ENCODE measurements at places on chromosomes 13 and 19.

GRCh38 chr19:2686360-2686759 lies 16.1 kb downstream of the GNG7 start:
- DNase-seq = no peak

- DNase-seq = no peak
Observed at GRCh38 chr19:43351998-43352746, 1.3 kb upstream of the CD177 start.

DNA sequence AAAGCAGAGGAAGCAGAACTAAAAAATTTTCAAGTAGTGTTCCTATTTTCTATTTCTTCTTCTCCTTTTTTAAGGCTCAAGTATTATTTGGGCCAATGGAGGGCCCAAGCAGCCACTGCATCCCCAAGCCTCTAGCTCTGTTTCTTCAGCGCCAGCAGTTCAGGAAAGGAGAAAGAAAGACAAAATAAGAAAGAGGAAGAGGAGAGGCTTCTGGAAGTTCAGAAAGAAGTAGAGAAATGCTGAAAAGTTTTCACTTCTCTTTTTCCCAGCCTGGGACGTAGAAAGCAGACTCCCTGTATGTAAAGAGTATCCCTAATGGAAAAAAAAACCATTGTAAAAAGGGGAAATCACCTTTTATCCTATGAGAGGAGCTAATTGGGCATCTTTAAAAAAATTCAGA lies 165.5 kb upstream of the KLF12 start:
- DNase-seq = no peak

GRCh38 chr19:17795495-17795856 lies 538 bp downstream of the B3GNT3 start:
- DNase-seq = no peak

DNA sequence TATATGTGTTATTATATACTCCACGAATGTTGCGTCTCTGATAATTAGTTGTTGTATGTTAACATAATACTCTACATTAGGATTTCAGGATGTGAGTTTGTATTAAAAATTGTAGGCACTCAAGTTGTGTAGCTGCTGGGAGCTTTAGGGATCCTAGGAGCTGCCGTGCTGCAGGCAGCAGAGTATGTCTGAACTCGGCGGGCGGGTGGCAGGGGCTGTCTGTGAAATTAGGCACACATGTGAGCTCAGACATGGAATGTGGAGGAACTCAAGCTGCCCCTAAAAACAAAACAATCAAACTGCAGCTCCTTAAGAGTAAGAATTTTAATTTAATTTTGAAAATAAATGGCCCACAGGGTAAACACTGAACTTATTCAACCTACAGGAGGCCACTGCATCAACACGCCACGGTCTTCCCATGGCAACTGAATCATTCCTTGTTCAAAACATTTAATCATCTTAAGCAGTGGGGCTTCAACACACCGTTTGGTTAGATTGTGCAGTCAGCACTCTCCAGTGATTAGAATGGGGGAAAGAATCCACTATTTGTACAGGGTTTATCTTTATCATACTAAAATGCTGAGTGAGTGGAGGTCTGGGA lies 22.7 kb downstream of the SERTM1 start:
- DNase-seq = no peak

DNA sequence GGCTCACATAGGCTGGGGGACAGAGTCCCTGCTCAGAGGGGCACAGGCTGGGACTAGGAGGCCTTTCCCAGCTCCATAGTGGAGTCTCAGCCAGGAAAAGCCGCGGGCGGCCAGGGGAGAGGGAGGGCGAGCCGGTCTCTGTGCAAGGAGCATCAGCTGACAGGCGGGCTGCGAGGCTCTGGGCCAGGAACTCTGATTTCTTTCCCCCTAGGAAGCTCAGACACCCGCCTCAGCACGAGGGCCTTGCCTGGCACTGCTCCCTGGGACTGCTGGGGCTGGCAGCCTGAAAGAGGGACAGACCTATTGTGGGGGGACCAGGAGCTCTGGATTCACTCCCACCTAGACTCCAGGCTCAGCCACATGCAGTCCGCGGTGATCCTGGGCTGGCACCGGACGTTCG lies 2.2 kb upstream of the PLK5 start:
- no peak for DNase-seq

- no peak for DNase-seq
Observed at GRCh38 chr19:46197314-46198070, 32.0 kb upstream of the IGFL1 start.

- no peak for DNase-seq
Observed at GRCh38 chr13:67961331-67961730, 731.2 kb upstream of the PCDH9 start.

DNA sequence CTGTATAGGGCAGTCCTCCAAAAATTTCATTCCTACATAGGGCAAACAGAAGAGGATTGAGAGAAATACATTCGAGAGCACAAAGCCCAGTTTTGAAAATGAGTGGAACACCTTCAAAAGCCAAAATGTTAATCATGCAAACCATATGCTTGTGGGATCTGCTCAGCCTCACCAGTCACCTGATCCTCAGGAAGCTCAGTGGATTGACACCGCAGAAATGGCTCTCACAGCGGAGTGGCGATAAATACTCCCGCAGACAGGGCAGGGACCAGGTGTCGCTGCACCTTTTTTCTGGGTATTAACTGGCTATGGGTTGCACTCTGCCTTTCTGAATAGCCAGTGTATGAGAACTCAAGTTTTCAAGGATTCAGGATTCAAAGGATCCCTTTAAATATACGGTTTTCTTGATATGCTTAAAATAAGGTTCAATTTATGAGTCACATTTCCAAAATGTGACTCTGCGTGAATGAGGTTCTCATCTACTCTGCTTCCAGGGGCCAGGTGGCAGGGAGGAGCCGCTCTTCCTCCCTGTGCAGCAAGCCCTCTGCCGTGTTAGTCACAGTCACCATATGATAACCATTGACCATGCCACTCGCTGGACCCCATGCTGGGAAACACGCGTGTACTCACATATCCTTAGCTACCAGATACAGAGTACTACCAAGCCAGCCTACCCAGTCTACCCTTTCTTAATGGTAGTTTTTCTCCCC lies 18.3 kb upstream of the DHRS12 start:
- DNase-seq = peak; percentile 33

All from activated naive CD4-positive, alpha-beta T cell treated with Interleukin-2 at 50 U/mL for 16 hours (primary cell).